ENCODE measurements at places on chromosomes 5 and 9.
A peak's percentile ranks its signal among the peaks of the same experiment; 100 is the strongest.

DNA sequence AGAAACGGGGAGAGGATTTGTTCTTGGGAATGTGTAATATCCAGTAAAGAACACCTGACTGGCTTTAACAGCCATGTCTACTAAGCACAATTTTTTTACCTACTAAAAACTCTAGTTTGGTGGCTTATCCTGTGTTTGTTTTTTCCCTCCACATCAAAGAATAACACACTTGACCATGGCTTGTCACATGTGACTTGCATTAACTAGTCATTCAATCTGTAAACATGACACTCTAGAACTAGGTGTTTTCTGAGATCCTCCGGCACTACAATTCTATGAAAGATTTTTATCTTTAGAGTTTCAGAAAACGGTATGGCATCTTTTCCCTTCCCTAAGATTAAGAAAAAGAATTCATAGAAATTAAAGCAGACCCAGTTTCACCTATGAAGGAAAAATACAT lies 103.7 kb downstream of the CEMIP2 start:
- no peak for DNase-seq

- peak; percentile 77 for DNase-seq
Measured at GRCh38 chr5:35046774-35047173, 975 bp downstream of the AGXT2 start.

GRCh38 chr5:60299944-60300343 lies 400.0 kb downstream of the DEPDC1B start:
- DNase-seq = no peak

DNA sequence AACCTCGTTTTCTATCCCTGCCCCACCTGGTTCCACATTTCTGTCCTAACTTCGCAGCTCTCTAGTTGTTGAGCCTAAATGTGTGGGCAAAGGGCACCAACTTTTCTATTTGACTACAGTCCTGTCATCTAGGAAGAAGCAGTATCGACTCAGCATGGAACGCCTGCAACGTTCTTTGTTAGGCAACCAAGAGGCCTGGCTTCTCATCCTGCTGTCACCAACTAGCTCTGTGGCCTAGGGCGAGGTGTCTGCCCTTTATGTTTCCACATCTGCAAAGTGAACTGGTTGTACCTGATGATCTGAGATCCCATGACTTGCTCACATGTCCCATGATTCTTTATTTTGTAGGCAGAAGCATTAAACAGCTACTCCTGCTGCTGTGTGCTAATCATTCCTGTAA lies 248.9 kb downstream of the ADAMTSL1 start:
- no peak for DNase-seq

DNA sequence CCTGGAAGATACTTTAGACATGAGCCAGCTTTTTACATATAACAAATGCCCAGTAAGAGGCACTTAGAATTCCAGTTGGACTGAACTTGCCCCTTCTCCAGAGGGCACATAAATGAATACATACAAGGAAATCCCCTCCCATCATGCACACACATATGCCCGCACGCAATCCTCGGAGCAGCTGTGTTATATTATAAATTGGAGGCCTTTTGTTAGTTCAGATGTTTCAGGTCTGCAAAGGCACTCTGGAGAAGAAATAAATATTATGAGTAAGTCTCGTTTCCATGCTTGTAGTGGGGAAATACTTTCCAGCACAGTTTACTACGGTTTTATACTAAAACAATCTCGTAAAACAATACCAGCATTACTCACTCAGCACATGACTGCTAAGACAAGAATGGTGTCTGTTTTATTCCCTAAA lies 17.6 kb upstream of the MUSK start:
- DNase-seq = peak; percentile 96

GRCh38 chr9:86892576-86892975 lies 54.7 kb downstream of the GAS1 start:
- DNase-seq = no peak

DNA sequence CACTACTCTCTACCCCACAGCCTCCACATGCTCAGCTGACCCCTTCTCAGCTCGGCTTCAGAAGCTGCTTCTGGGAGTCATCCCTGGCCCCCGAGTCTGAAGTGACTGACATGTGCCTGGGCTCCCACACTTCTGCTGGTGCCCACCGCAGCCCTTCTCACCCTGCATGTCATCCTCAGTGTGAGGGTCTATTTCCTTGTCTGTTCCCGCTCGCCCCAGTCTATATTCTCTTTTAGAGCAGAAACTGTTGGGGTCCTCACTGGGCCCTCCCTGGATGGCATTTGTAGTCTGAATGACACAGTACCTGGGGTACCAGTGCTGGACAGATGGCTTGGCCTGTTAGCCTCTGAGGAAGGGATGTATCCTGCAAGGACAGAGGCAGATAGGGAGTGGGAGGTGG lies 5.3 kb downstream of the ECSCR start:
- DNase-seq = no peak

Data from fibroblast of skin of left quadriceps (primary cell).